ENCODE measurements at places on chromosomes 12 and 14.

GRCh38 chr12:94749890-94750289 is 99.5 kb upstream of the TMCC3 start:
- DNase-seq: no peak

- no peak for DNase-seq
Measured at GRCh38 chr12:43807386-43807785, 1.3 kb upstream of the TWF1 start.

GRCh38 chr12:57191410-57191809 is 25.2 kb upstream of the NXPH4 start:
- DNase-seq: no peak

GRCh38 chr12:70966996-70967790 is 46.7 kb upstream of the PTPRR start:
- DNase-seq: no peak

DNA sequence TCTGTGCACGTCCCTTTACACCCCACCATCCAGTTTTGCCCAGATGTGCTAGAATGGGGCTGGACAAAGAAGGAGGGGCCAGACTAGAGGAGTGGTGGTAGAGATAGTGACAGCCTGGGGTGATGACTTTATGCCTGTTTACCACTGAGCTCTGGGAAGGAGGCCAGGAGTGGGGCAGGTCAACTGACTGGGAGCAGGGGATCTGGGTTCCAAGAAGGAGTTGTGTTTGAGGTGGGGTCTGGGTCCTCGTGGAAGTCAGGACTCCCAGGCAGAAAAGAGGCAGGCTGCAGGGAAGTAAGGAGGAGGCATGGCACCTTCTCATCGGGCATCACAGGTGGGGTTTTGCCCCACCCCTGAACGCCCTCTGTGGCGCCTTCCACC is 315 bp downstream of the LTB4R2 start:
- DNase-seq: no peak

DNA sequence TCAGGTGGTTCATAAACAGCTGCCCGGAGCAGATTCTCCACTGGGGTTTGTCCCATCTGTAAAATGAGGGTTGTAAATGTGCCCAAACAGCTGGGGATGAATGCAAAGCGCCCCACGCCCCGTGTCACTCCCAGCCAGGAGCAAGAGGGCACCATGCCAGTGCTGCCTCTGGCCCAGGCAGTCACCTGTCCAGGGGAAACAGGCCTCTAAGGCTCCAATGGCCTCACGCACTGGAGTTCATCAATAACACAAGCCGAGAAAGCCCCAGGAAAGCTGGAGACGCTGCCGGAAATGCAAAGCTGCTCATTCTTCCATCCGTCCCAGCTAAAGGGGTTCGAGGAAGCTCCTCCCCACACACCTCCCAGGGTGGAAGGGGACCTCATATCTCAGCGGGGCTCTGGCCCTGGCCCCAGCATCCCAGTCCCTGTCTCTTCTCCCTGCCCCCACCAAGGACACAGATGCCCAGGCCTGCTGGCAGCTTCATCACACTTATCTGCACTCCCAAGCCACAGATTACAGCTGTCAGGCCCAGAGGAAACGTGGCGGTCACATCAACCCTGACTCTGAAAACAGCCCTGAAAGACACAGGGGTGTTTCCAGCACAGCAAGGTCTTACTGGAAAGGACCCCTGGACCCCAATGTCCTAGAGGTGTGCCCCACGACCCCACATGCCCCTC is 21.5 kb downstream of the SCARB1 start:
- DNase-seq: no peak

DNA sequence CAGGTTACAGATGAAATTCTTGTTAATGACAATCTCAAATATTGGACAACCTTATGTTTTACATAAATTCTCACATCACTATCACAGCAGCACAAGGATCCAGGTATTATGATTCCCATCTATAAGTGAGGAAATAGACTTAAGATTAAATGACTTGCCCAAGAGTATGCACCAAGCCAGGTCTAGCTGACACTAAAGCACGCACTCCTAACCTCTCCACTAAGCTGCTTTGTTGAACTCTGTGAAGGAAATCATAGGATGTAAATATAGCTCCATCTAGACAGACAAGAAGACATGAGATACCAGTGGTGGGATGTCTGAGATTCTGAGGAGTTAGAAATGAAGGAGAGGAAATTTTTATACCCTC is 87.9 kb downstream of the PHLDA1 start:
- no peak for DNase-seq

- no peak for DNase-seq
Measured at GRCh38 chr12:10018386-10018785, 8.0 kb downstream of the CLEC12B start.

DNA sequence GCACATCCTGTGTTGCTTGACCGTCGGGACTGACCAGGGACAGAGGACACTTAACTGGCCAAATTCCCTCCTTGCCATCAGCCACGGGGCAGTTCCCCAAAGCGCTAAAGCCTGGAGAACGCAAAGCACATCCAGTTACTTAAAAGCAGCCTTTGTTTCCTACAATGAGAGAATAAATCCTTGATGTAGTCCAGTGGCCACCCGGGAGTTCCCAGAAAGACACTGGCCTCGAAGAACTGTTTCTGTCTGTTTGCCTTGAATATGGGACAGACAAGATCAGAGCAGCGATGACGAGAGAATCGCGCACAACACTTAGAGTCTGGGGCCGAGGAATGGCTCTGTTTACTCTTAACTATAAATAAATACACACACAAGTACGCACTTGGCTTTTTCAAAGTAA is 102.2 kb downstream of the TNFAIP2 start:
- DNase-seq: no peak

- DNase-seq: no peak
Measured at GRCh38 chr12:103729499-103729898, 111.5 kb downstream of the NT5DC3 start.

DNA sequence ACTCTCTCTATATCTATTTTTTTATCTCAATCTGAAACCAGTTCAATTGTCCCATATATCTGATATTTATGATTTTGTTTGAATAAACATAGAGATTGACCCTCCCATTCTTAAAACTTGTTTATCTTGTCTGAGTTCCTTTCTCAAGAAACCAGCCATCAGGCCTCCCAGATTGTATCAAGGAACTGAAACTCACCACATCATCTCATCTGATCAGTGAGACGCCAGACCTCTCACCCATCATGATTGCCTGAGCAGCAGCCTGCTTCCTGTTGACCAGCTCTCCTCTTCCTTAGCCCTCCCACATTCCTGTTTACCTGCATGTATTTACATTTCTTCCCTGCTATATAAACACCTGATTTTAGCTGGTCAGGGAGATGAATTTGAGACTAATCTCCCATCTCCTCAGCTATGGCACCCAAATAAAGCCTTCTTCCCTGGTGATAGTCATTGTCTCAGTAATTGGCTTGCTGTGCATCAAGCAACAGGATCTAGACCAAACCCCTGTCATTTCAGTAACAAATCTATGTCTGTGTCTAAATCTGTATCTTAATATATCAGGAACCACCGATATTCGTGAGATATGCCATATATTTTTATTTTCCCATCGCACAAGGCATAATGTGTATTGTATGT is 323.6 kb downstream of the TMTC2 start:
- DNase-seq: no peak

GRCh38 chr12:115375186-115375991 is 691.4 kb upstream of the TBX3 start:
- DNase-seq: no peak

GRCh38 chr12:117052386-117053049 is 46.7 kb downstream of the TESC start:
- DNase-seq: no peak
